Cerebellar nuclear complex (tissue), 1 donor: ENCODE measurements at places on chromosomes 2 and 18.

DNA sequence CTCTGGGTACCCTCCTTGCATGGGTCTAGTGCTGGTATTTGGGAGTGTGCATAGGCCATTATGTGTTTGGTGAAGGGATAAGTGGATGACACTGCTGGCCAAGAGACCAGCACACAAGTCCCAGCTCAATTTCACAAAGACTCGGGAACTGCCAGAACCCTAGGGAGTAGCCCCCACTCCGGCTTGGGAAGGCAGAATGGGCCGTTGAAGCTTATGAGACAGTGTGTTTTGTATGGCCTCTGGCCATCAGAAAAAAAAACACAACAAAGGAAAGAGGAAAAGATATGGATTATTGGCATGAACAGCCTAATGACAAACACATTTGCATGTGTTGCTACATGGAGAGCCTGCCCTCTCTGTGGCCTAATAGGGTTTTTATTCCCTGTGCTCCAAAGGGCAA, 144.2 kb downstream of the TTC32 start:
- no peak for DNase-seq

- DNase-seq: no peak
These were observed 640 bp downstream of the SPTBN1 start for GRCh38 chr2:54456612-54457322.

DNA sequence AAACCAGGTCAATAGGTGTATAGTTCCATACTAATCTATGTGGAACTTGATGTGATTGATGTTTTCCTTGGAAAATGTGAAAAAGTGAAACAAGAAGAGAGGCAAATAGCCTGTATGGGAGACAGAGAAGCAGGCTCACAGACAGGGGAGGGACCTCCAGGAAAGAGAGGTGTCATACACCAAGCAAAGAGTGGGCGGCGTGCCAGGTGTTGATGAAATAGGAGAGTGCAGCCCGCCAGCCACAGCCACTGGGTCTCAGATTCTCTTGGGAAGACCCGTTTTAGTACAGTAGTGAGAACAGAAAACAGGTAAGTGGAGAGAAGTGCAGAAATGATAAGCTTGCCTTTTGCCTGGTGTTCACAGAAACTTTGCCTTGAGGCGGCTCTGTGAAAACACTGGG, 301.9 kb downstream of the ZNF407 start:
- no peak for DNase-seq

DNA sequence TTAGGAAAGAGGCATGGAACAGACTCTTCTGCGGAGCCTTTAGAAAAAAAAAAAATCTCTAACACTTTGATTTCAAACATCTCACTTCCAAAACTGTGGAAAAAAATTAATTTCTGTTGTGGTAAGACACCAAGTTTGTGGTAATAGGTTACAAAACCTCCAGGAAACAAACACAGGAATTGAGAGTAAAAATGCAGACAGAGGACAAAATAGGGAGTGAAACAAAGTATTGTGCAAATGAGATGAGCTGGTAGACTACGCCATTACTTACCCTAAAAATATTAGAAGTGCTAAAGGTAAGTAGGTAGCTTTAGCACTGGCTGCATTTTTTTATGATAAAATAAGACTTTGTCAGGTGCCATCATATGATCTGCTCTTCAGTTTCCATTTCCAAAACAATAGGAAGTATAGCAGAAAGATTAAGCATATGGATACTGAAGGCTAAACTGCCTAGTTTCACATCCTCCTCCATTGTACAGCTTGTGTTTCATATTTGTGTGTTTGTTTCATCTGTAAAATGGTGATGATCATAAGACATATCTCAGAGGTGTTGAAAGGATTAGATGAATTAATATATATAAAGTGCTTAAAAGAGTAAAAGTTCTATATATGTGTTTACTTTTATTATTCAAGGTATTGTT, 309.2 kb downstream of the NR4A2 start:
- no peak for DNase-seq

GRCh38 chr2:170411660-170412059, 233.7 kb downstream of the MYO3B start:
- no peak for DNase-seq

DNA sequence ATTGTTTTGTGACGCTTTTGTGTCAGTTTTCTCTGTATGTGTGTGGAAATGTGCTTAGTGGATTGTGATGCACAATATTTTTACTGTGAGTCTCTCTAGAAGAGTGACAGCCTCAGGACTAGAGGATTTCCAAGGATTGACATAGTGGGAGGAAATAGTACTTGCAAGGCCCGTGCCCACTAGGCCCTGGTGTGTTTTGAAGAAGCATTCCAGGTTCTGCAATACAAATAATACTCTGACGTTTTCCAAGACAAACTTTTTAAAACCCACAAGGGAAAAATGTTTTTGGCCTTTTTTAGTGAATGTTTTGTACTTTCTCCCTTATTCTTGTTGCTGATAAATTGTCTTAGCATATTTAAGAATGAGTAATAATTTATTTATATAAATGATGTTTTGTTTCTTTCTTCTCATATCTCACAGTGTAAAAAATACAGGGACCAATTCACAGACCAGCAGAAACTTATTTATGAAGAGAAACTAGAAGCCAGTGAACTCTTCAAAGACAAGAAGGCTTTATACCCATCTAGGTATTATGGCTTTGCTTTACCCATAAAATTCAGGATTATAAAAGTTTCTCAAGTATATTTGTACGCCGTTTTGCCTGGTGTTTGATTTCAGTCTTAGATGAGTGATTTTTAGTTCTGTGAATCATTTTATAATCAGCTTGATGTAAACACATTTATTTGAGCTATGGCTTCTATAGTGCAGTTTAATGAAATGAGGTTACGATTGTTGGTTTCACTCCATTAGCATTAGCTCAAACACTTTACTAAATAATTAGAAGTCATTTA, 165.6 kb downstream of the MYO1B start:
- no peak for DNase-seq

DNA sequence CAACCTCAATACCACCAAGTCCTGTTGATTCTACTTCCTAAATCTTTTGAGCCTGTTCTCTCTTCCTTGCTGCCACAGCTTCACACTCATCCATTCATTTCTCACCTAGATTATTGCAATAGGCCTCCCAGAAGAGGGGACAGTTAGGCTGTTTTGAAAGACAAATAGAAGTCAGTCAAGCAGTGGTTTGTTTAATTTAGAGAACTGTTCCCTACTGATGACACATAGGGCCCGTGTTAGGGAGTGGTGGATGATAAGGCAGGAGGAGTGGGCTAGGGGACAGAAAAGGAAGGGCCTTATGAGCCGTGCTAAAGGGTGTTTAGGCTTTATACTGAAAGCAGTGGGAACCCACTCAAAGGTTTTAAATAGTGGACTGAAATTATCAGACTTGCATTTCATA, 59.6 kb upstream of the ZFP36L2 start:
- no peak for DNase-seq

GRCh38 chr2:101114815-101115214, 36.4 kb downstream of the TBC1D8 start:
- no peak for DNase-seq

DNA sequence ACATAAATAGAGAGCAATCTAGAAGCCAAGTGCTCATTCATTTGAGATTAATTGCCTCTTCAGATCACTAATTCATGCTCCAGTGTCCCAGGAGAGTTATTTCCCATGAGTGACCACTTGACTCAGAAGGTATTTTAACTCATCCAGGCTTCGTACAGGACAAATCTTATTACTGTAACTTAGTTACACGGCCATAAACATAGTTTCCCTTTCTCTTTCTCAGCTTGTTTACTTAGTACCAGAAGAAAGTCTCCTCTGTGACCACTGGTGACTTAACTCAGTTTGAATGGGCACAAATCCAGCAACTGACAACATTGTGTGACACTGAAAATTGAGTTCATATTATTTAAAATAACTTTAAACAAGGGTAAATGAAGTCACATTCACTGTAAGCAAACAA, 25.3 kb downstream of the MMADHC start:
- DNase-seq: no peak

GRCh38 chr2:25374827-25375226, 33.1 kb upstream of the DNMT3A start:
- DNase-seq: no peak

DNA sequence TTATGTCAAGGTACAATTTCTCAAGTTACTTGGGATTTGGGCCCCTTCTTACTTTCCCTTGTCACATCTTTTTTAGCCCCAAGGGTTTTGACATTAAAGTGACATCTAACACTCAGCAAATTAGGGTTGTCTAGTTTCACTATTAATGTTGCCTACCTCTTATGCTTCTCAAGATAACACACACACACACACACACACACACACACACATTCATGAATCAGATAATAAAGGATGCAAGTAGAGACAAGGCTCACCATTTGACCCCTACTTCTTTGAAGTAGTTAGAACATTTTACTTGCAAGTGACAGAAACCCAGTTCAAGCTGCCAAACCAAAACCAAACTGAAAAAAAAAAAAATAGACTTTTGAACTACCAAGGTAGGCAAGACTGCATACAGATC, 138.8 kb downstream of the TRIB2 start:
- DNase-seq: no peak

DNA sequence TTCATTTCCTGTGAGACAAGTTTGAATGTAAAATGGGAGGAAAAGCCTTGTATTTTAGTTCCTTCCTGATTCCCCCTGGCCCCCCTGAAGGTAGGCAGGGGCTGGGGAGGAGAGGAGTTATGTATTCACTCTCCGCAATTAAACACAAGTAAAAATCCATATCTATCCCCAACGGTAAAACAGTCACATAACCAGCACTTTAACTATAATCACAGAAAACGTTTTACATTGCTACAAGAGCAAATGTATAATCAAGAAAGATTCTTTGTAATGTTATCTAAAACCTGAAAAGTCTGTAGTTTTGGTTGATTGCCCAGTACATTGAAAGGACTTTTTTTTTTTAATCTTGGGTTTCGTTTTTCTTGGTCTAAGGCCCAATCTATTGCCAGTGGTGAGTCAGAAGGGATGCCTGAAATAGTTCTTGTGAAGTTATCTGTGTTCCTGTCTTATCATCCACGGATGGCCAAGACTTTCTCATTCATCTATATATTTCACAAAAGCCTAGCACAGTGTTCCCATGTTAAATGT, 34.5 kb upstream of the CCNYL1 start:
- DNase-seq: no peak

DNA sequence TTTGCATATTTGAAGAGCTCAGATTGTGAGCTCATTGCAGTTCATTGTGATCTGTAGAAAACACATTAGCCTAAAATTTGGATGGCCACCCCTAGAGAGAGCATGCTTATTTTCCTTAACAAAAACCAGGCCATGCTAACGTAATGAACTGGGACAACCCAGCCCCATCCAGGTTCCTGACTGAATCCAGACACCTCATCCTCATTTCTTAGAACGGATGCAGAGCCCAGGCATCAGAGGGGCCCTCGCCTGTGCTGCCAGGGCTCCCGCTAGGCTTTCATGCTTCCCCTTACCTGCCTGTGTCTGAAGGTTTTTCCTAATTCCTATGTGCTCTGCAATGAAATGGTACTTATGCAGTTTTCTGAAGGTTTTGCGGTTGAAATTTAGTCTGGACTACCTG, 171.1 kb downstream of the CCDC102B start:
- DNase-seq: no peak

DNA sequence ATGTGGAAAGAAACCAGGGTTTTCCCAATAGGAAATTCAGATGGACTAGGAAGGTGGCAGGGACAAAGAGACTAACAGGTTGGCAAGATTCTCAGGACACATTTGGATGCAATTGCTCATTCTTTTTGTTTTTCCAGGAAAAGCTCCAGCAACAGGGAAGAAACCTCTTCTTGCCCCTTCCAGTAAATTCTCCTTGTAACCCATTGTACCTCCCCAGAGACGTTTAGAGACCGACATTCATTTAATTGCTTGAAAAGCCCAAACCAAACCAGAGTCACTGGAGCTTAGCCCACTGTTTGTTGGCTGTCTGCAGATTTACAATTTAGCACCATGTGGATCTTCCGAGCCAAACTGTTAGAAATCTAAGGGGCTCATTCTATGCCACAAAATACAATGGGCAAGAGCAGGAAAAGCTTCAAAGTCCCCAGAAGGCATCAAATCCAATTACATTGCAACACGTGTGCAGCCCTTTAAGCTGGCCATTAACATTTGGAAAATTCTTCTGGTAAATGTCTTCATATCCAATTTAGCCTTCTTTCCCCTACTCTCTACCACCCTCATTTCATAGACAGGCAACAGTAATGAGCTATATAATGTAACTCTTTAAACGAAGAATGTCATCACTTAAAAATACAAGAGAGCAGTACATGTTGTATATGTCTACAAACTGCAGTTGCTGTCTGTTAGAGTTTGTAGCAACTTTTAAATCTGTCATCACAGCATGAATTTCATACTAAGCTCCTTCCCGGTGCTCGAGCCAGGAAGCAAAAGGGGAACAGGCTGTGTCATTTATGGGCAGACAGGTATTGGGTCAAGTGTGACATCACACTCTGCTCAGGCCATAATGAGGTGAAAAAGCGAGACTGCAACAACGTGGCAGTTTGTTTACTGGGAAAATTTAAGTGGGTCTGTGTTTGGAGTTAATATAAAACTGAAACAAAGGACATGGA, 235.6 kb upstream of the HNRNPA3 start:
- DNase-seq: no peak

DNA sequence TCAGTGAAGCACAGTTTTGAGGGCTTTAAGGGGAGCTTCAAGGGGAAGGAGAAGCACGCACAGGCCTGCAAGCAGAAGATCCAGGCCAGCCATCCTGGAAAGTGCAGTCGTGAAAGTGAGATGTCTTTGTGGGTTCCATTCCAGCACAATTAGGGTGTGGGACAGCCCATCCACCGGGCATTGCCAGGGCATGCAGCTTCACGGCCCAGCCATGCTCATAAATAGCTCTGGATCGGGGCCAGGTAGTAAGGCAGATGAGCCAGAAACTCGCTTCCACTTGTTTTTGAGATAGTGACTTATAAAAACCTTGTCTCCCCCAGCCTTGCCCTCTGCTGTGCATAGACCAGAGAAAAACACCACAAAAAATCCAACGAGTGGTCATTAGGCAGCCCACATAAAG, 21.0 kb downstream of the KDSR start:
- DNase-seq: no peak

DNA sequence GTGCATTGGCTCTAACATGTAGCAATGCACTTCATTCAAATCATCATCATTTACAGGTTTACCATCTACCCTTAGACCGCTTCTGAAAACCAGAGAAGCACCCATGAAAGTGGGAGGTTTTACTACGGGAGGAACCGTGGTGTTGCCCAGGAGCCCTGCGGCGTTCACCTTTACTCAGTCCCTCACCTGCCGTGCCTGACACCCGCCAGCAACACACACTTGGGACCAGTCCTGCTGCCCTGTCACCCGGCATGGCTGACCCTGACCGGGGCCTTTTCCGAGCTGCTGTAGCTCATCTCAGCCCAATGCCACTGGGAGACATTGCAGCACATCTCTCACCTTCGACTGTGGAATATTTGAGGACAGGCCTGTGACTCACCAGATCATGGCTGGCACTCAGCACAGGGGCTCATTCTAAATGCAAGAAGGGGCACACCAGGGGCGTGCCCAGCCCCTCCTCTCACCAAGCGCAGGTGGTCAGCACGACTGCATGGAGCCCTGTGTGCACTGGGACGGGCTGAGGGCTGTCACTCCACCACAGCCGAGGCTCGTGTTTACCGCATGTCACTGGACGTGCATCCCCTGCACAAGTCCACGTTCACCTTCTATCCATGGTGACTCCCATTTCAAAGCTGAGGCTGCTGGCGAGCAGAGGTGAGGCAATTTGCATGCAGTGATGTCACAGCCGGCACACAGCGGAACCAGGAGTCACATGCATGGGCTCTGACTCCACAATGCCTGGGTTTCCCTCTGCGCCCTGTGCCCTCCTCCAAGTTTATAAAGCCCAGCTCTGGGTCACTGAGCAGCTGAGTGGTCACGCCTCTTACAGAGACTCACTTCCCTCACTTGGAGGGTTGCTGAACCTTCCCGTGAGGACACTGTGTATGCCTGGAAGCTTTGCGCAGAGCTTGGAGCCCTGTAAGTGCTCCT, 76.7 kb upstream of the SNTG2 start:
- DNase-seq: no peak
